ENCODE measurements at places on chromosomes 3 and 15.

- no peak for DNase-seq
Measured at GRCh38 chr3:112925560-112925959, 49.3 kb downstream of the CD200R1 start.

DNA sequence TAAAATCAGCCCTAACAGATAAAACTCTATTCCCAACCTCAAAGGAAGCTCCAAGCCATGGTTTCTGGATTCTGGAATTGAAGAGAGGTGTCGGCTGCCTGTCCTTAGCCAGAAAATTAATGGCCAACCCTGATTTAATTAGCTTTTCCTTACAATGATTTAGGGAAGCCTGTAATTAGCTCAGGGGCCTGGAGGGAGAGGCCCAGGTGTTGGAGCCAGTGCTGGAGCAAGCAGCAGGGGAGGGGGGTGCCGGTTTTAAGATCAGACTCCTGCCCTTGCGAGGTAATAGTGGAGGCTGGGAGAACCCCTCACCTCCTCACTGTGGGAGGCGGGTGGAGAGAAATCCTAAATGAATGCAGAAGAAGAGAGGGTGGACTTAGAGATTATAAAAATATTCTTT, 14.7 kb upstream of the ATP2B2 start:
- no peak for DNase-seq

DNA sequence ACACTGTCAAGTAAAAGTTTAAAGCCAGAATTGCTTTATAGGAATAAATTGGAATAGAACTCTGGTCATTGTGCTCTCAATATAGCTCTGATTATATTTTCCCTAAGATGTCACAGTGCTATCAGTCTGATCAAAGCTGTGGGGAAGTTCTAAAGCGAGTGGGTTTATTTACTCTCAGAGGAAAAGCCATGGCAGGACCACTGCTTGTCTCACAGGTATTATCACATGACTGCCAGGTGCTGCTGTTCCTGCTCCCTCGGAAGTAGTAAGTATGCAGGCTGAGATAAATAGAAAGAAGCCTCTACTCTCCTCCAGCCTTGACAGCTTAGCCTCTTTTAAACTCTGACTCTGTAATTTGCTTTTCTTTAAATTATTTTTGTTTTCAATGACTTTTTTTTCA, 49.1 kb upstream of the UTS2B start:
- no peak for DNase-seq

DNA sequence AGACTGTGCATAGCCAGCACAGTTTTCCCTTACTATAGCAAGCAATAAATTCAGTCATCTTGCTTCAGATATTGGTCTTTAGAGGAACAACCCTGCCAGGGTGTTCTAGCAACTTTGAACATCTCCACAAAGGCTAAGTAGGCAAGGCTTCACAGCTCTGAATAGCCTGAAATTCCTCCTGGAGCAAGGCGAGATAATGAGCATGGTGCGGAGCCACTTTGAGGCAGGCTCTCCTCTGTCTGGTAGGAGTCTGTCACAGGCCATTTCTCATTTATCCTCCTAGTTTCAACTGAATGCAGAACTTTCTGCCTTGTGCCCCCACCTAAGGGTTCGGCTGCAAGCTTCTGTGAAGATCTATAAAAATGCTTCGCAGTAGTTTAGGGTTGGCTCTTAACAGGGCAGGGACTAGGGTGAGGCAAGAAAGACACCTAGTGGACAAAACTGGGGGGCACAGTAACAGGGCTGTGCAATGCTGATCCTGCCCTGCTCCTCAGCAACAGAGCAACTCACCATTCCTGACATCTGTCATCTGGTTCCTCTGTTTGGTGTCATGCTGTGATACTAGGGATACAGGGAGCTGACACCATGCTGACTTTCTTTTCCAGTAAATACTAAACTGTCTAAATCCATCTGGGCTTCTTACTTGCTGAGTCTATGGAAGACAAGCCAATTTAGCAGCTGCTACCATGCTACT, 16.6 kb upstream of the EHHADH start:
- no peak for DNase-seq

DNA sequence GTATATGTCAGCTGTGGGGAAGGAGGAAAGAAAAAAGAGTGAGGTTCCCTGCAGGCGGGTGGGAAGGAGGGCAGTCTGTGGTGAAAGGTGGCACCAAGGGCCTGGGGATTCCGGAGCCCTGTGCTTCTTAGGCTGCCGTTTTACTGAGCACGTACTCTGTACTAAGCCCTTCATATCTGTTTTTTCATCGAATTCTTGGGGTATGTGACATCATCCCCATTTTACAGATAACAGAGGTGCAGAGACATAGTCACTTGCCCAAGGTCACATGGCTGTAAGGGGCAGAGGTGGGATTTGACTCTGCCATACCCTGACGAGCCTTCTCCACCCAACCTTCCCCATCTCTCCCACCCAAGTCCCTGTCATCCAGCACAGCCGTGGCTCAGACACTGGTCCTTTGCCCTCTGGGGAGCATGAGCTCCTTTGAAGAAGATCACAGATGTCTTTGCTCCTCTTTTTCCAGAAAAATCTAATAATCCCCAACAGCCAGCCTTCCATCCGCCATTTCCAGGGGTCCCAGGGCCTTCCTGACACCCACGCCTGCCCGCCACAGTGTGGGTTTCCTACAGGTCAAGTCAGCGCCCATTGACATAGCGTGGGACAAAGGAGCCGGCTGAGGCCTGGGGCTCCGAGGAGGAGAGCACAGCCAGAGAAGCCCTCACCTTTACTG, 24.2 kb downstream of the CYP11A1 start:
- DNase-seq = no peak

- no peak for DNase-seq
Measured at GRCh38 chr3:49278548-49278947, 1.5 kb upstream of the C3orf62 start.

DNA sequence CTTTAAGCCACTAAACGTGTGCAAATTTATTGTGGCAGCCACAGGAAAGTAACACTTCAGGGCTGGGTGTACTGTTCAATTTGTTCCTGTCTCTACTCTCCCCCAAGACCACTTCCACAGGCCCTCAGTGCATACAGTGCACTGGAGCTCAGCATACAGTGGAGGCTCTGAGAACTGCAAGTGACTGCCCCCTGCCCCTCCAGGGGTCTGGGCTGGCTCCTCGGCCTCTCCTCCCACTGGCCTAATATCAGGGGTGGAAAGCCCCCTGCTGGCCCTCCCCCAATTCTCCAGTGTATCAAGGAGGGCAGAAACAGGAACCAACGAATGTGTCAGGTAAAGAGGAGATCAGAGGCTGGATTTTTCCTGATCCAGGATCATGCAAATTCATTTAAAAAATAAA, 19.9 kb upstream of the HEG1 start:
- no peak for DNase-seq

DNA sequence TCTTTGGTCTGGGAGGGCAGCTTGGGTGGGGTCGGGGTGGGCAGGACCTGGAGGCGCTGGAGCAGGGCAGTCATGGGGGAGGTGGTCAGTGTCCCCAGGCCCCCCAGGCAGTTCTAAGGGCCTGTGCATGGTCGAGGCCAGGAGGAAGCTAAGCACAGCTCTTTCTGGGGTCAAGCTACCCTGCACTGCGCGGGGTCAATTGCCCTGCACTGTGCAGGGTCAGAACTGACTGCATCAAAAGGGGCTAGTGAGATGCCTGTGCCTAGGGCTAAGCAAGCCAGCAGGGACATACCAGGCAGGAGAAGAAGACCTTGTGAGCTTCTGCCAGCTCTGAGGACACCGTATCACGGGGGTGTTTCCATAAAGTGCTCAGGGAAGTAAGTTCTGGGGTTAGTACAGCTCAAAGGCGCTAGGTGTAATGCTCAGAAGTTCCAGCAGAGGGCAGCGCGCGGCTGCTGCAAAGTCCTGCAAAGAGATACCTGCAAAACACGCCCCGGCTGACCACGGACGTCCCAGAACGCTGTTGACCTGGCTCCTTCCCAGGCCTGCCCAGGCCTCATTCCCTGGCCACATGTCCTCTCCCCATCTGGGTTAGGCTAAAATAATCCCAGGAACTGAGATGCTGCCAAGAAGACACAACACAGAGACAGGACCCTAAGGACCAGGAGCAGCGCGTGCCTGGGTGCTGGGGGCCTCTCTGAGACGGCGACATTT, 18.8 kb upstream of the IQSEC1 start:
- peak; percentile 76 for DNase-seq

Measured in T-helper 1 cell (primary cell).